ENCODE measurements at places on chromosomes 2 and 18.

GRCh38 chr2:238304116-238304515 is 15.7 kb upstream of the PER2 start:
- no peak for DNase-seq

DNA sequence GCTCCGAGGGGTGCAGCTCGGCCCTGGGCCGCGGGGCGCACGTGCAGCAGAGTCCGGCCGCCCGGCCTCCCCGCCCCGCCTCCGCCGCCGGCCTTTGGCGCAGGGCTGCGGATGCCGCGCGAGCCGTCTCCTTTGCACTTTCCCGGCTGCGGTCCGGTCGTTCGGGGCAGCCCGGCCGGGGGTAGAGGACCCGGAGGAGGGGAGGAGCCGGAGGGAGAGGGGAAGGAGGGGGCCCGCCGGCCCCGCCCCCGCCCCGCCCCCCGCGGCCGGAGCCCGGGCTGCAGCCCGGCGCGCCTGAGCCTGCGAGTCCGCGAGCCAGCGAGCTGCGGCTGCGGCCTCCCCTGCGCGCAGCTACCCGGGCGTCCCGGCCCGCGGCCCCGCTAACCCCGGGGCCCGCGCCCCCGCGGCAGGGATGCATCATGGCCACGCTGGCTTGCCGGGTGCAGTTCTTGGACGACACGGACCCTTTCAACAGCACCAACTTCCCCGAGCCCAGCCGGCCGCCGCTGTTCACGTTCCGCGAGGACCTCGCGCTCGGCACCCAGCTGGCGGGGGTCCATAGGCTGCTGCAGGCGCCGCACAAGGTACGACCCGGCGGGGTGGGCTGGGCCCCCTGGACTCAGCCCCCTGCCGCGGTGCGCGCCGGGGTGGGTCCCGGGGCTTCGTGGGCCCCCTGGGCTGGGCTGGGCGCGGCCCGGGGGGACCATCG is at the start of gene FHOD3:
Gene FHOD3 (plus strand): TSS at position 297 of the 709 bp plus-strand sequence. CDS start 123 bp downstream, at position 420.
- DNase-seq = no peak

DNA sequence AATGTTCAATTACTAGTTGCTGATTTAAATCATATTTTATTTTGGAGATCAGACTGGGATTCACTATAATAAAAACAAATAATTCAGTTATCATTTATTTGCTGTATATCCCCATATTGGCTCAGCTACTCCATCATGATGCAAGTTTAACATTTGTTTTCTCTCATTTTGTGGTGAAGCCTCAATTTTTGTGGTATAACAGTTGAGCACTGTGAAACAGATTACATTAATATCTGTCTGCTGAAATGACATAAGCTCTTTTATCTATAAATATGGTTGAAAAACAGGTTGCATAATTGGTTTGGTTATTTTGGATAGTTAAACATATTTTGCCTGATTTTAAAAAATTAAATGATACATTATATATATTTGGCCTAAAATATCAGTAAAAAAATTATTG is 67.7 kb downstream of the DPP4 start:
- no peak for DNase-seq

GRCh38 chr2:71517851-71518250 is 64.5 kb downstream of the DYSF start:
- DNase-seq = no peak

DNA sequence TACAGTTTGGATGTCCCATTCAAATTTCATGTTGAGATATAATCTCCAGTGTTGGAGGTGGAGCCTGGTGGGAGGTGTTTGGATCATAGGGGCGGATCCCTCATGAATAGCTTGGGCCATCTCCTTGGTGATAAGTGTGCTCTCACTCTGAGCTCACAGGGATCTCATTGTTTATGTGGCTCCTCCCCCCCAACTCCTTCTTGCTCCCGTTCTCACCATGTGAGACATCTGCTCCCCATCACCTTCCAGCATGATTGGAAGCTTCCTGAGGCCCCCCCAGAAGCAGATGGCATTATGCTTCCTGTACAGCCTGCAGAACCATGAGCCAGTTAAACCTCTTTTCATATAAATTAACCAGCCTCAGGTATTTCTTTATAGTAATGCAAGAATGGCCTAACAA is 3.0 kb upstream of the INPP1 start:
- no peak for DNase-seq

GRCh38 chr2:70580352-70580751 is 26.7 kb upstream of the TGFA start:
- DNase-seq = no peak

DNA sequence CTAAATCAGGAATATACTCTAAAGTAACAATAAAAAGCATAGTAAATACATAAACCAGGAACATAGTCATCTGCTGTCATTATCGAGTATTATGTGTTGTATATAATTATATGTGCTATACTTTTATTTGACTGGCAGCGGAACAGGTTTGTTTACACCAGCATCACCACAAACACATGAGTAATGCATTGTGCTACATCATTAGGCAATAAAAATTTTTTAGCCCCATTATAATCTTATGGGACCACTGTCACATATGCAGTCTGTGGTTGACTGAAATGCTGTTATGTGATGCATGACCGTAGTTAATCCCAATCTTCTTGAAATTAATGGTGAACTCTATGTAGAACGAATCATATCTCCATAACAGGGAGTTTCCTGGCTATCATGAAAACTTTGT is 136.7 kb upstream of the ZFP36L2 start:
- DNase-seq = no peak

GRCh38 chr18:62239475-62239874 is 52.4 kb downstream of the RELCH start:
- no peak for DNase-seq

- no peak for DNase-seq
Measured at GRCh38 chr2:62415019-62415431, 91.0 kb downstream of the TMEM17 start.

- DNase-seq = no peak
Measured at GRCh38 chr18:78892177-78892576, 87.4 kb upstream of the SALL3 start.

GRCh38 chr18:46333431-46334135 is 229.4 kb downstream of the HAUS1 start:
- no peak for DNase-seq

DNA sequence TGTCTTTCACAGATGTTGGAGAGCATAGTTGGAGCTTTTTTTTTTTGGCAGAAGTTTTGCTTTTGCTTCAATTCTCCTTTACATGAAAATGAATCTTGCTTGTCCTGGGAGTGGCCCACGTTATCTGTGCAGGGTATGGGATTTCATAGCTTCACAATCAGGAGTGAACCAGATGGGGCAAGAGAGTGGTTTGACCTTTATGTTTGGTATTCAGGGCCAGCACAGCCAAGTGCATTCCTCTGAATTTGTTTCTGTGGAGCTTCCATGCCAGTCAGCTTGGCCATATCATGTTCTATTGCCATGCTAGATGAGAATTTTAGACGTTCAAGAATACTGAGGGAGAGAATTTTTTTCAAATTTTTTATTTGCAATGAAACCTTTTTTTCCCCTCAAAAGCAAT is 116.6 kb downstream of the PRPF40A start:
- DNase-seq = no peak

DNA sequence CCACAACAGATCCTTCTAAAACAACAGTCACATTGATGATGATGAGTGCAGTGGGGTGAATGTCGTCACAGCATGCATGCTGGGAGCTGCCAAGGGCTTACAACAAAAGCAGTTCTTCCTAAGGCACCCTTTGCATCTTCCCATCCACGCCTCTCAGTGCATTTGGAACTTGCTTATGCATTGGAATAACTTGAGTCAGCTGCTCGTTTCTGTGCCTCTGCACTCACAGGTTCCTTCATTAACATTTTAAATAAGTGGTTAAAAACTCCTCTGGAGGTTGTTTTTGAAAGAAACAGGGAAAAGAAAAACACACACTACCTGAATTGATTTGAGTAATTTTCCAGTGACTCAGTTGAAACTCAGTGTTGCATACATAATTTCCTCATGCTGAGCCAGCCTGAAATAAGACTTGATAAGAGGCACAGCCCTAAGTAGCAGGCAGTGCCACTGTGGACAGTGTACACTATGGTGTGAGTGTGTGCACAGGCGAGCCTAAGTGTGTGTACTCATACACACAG is 46.8 kb upstream of the TRIM43B start:
- no peak for DNase-seq

- no peak for DNase-seq
Measured at GRCh38 chr2:207515671-207516070, 14.1 kb upstream of the CREB1 start.

GRCh38 chr2:55768991-55769390 is 75.3 kb upstream of the PNPT1 start:
- DNase-seq = no peak

DNA sequence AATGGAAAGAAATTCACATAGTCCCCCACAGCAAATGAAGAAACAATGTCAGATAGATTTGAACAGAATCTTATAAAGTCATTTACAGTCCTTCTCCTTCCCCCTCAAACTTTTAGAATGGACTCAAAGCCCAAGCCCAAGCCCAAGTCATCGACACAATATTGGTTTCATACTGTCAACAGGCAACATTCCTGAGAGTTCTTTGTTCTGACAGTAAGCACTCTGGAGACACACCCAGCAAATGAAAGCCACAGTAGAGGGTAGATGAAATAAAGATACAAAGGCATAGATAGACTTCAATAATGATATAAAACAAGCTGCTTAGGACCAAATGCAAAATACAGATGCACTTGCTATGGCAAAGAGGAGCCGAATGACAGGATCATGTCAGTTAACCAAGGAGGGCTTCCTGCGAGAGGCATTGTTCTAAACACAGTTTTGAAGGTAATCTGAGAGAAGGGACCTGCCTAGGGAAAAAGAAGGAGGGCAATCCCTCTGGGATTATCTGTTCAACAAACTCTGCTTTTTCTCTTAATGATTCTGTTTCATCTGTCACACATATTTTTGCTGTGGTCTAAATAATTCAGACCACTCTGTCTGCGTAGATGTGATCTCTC is 97.1 kb upstream of the MAP4K3 start:
- no peak for DNase-seq

- DNase-seq = no peak
Measured at GRCh38 chr18:58256316-58257080, 212.5 kb downstream of the NEDD4L start.

DNA sequence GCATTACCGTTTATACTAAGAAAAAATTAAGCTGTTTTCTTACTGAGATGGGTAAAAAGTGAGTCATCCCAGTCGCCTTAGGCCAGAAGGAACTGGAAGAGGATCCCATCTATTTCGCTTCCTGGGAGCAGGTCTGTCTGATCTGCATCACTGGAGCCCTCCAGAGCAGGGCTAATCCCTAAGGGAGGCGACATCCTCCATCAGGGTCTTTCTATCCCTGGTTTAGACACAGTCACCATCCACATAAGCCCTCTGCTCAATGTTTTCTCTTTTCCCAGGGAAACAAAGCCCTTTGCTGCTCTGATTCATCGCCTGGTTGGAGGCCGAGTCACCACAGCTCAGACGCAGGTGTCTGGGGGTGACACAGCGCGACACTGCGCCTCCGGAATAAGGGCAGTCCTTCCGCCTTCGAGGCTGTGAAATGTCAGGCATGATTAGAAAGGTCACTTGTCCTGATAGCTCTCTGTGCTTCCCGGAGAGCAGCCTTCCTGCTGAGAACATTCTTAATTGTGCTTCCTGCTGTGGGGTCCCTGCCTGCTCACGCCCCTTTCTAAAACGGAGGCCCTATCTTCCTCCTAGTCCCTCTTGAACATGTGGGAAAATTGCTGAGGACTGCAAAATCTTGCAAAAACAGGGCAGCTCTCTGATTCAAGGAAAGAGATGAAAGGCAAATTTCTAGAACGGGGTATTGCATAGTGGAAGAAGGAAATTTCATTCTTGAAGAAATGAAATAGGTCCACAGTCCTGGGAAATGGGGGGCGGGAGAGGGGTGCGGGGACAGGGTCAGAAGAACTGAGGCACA is 56.3 kb downstream of the MARCHF4 start:
- no peak for DNase-seq

- no peak for DNase-seq
Measured at GRCh38 chr2:133675-134593, 87.6 kb upstream of the FAM110C start.

DNA sequence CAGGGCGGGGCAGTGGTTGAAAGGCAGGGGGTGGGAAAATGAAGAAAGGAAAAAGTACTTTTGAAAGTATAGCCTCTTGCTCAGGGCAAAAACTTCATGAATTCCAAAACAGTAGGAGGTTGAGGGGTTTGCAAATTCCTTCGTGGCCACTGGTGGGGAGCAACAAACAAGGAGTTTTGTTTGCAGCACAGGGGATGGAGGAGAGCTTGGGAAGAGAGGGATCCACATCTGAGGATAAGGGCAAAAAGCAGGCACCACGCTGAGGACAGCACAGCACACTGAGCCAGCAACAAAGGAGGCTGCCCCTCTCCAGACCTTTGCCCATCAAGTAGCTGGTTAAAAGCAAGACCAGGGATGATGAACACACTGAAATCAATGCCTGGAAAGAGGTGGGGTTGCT is 148.9 kb downstream of the TCF4 start:
- no peak for DNase-seq

- DNase-seq = no peak
Measured at GRCh38 chr18:5542515-5543035, 1.2 kb downstream of the EPB41L3 start.

DNA sequence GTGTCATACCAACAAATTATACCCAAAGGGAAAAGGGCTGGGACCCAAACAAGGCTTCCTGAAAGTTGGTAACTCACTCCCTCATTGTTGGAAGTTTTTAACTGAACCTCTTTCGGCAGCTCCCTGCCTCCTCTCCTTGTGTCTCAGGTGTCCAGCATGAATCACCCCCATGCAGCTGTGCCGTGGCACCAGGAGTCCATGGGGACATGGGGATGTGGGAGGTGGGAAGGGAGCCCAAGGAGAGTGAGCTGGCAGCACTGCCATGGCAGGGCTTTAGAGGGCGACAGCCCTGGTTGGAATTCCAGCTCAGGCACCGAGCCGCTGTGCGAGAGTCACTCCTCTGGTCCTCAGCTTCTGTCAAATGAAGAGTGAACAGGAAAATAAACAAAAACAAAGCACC is 12.5 kb upstream of the GYPC start:
- no peak for DNase-seq

GRCh38 chr18:24276994-24277393 is 120.6 kb downstream of the OSBPL1A start:
- DNase-seq = no peak

DNA sequence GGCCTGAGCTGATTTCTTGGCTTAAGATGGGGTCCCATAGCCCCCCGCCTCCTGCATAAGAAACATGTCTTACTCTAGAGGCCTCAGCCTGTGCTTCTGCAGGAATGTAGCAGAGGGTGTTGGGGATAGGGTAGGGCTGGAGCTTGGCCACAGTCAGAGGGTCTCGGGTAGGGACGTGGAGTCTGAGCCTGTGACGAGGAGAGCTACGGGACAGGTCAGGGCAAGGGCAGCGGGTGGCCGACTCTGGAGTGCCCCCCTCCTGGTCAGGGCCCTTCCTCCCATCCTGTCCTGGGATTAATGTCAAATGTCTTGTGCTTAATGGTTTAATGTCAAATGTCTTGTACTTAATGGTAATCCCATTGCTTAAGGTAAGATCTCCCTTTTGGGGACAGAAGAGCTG is 130.4 kb downstream of the GLI2 start:
- DNase-seq = no peak

GRCh38 chr2:657766-658165 is 19.4 kb downstream of the TMEM18 start:
- no peak for DNase-seq

- DNase-seq = no peak
Measured at GRCh38 chr2:191189112-191189635, 38.4 kb upstream of the STAT4 start.

Measured in activated CD4-positive, alpha-beta T cell treated with anti-CD3 and anti-CD28 coated beads, Interleukin-2, amount 50 U/mL, for 1 hour (primary cell).